ENCODE measurements at places on chromosomes 7 and 10. TPM values are rescaled to one million over a fixed set of nuclear protein-coding genes. Genes with fewer than 3 reads are reported as not detected.

DNA sequence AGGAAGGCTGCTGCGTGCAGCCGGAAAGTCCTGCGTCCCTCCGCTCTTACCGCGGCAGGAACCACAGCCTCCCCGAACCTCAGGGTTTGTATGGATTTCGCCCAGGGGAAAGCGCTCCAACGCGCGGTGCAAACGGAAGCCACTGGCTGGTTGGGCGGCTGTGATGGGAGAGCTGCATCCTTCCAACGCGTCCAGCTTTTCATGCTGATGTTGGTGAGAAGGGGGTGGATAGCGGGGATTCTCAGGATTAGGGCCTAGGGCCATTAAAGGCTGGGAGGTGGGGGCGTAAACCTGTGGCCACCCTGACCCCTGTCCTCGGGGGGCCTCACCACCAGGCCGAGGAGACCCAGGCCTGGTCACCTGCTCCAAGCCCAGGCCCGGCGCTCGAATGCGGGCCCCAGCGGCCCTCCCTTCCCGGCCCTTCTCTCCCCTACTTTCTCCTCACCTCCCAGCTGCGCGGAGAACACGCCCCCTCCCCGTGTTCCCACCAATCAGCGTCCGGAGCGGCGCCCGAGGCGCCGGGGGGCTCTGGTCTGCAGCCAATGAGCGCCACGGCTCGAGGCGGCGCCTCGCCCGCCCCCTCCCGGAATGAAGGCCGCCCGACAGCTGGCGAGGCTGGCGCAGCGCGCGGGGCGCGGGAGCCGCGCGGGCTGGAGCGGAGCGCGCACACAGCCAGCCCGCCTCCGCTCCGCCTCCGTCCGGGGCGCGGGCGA is 458 bp upstream of the NANOS1 start:
- peak; percentile 78 for DNase-seq

The PTF1A gene
- total RNA-seq = not detected

DNA sequence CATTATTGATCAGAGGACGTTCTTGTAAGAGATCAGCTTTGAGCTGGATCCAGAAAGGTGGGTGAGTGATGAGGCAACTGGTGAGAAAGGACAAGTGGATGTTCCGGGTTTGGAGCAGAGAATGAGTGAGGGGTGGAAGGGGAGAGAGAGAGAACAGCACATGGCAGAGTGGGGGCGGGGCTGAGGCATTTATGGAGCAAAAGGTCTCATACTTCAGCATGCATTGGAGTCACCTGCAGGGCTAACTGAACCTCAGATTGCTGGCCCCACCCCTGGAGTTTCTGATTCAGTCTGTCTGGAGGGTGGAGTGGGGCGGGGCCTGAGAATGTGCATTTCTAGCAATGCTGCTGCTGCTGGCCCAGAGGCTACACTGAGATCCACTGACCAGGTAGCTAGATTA is 71.2 kb downstream of the GOLGA7B start:
- no peak for DNase-seq

GRCh38 chr7:54860003-54860775 is 101.2 kb upstream of the SEC61G start:
- DNase-seq = no peak

The AKR1C8 gene
- 0.22 TPM for total RNA-seq

- DNase-seq = no peak
These were observed 94.3 kb downstream of the IPMK start for GRCh38 chr10:58173391-58173790.

DNA sequence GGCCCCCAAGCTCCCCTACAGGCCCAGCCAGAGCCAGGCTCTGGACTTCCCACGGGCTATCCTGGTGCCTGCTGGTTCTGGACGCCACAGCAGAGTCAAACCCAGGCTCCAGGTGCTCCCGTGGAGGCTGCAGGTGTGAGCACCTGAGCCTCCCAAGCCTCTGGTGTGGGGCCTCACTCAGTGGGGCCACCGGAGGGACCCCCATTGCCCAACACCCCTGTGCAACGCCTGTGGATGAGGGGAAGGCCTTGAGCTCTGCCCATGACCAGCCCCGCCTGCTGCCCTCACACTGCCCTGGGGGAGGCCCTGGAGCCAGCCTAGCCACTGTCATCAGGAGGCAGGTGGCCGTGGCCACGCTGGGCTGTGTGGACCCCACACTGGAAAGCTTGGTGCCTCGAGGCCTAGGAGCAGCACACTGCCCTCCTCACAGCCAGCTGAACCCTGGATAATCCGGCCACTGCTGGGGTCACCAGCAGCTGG is 229.3 kb downstream of the MAD1L1 start:
- DNase-seq = no peak

The ZNF467 gene
- 0.10 TPM for total RNA-seq

DNA sequence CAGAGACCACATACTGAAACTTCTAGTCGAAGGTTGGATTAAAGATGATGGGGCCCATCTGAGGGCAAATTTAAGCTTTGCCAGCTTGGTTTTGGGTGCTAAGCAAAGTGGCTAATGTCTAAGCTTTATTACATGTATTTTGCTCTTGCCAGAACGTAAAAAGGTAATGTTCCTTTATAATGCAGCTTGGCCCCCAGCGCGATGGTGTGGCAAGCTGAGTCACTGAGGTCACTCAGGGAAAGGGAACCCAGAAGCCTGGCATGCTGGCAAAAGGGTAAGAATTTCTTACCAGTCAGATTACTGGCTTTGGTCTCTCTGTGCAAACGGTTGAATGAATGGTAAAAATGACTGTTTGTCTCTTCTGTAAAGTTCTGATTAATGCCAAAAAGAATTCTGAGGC is 158.3 kb upstream of the KCND2 start:
- DNase-seq = no peak

GRCh38 chr7:138895679-138896078 is 85.5 kb downstream of the KIAA1549 start:
- DNase-seq = no peak

The KEL gene
- not detected for total RNA-seq

DNA sequence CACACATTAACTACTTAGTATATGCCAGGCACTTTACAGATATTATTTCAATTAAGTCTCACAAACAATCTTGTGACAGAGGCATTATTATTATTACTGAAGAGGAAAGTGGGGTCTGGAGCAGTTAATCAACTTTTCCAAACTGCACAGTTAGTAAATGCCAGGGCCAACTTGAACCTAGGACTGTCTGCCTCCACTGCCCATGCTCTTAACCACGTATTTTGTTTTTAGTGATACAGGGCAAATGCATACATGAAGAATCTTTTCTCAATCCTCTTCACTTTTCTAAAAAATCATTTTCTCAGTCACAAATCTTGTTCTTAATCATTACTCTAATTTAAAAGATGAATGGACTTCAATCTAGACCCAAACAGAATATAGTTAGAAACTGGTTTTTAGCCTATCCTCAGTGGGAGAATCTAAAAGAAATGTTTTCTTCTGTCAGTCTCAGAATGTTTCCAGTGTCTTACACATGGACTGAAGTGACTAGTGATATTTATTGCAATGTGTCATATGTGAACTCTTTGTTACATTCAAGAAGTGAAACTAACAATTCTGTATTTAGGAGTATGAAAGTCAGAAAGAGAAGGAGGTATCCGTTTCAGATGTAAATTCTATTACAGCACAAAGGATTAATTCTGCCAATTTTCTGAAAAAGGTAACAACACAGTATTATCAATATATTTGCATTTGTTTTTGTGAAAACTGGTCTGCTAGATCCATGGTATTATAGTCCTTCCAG is 55.5 kb upstream of the CCNJ start:
- DNase-seq = no peak

The ANKRD61 gene
- total RNA-seq = 0.56 TPM

Data from activated T-helper 1 cell treated with anti-CD3 and anti-CD28 coated beads, Interleukin-12 subunit alpha, Interleukin-12 subunit beta, Interleukin-2, Interleukin-4 antibody, amounts not matched to agents 30 ng/mL and 10 ng/mL and 1 ng/mL, durations not matched to agents 14 hours and 24 hours and 36 hours (primary cell).